ENCODE measurements at places on chromosomes 16 and 17. TPM values are rescaled to one million over a fixed set of nuclear protein-coding genes. Genes with fewer than 3 reads are reported as not detected.

Gene ENPP7
- total RNA-seq, result not detected

Gene B4GALNT2
- total RNA-seq, result under 0.01 TPM

Gene NPIPB13
- total RNA-seq, result 12.1 TPM

Gene C1QTNF8
- not detected for total RNA-seq

Gene EEF2K
- total RNA-seq, result 9.0 TPM

Gene AMDHD2
- total RNA-seq, result 49.7 TPM

Gene C17orf50
- total RNA-seq, result not detected

Gene CD300LG
- total RNA-seq, result not detected

Gene SYT17
- 0.52 TPM for total RNA-seq

Gene EVPLL
- total RNA-seq, result not detected

Gene NPB
- 0.10 TPM for total RNA-seq

Gene AOC2
- 1.5 TPM for total RNA-seq

Gene FZD2
- total RNA-seq, result 0.84 TPM

Data from mononuclear cell (primary cell).